ENCODE measurements at places on chromosomes 13 and 19.

DNA sequence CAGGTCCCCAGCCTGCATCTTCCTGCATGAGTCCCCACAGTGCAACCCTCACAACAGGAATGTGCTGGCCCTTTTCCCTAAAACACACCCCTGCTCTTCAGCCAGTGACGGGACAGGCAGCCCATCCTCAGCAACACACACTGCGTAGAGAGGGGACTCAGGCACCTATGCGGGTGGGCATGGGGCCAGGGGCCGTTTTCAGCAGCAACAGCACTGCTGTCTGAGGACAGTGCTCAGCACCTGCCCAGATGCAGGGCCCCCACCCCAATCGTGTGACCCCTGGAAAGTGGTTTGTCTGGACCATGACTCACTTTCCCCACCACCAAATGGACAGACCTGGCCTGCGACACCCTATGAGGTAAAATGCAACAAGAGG, 28.0 kb upstream of the ISYNA1 start:
- no peak for DNase-seq

DNA sequence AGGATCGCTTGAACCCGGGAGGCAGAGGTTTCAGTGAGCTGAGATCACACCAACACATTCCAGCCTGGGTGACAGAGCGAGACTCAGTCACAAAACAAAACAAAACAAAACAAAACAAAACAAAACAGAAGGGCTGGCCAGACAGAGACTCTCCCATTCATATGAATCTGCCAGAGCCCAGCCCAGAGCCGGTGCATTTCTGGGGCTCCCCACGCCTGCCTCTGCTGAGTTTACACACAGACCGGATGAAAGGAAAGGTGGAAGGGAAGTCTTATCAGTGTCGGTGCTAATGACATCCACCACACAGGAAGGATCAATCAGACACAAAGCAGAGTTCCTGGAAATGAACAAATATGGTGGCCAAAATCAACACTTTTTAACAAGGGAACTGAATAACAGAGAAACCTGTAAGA, 6.8 kb downstream of the TRAPPC6A start:
- DNase-seq: no peak

- DNase-seq: no peak
Measured at GRCh38 chr19:48719263-48720171, at the start of gene MAMSTR. TSS of gene MAMSTR (minus strand) at chr19:48719725. CDS start at chr19:48719031, 694 bp downstream.

- no peak for DNase-seq
Measured at GRCh38 chr19:12997967-12998940, 3.0 kb downstream of the NFIX start.

GRCh38 chr13:72489751-72490150, 237.7 kb downstream of the MZT1 start:
- DNase-seq: no peak

- no peak for DNase-seq
Measured at GRCh38 chr13:30798776-30799355, 63.5 kb downstream of the ALOX5AP start.

DNA sequence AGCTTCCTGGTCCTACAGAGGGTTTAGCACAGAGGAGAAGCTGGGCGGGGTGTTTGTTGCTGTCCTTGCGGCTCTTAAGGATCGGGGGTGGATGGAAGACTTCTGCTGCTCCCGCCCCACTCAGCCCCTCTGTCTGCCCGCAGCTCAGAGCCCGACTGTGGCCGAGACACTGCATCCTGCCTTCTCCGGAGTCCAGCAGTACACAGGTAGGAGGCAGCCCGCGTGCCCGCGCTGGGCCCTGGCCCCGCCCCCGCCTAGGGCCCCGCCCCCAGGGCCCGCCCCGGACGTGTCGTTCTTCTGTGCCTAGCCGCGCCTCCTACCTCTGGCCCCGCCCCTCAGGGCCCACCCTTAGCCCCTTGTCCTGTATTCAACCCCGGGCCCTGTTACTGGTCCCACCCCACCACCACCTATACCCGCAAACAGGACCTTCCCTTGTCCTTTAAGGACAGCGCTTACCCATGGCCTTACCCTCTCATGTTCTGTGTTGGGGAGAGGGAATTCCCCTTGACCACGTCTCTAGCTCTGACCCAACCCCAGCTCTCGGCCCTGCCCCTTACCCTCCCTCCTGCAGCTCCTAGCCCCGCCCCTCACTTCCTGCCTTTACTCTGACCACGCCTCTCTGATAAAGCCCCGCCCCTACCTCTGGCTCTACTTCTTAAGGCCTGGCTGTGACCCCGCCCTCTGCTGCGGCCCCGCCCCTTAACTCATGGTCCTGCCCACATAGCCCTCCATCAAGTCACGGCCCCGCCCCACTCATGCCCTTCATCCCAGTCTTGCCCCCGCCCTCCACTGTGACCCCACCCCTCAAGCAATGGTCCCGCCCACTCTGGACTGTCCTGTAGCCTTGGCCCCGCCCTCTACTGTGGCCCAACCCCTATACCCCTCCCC, 60.5 kb downstream of the CELF5 start:
- peak; percentile 92 for DNase-seq

- DNase-seq: no peak
Measured at GRCh38 chr13:114044486-114044885, 70.6 kb upstream of the C13orf46 start.

DNA sequence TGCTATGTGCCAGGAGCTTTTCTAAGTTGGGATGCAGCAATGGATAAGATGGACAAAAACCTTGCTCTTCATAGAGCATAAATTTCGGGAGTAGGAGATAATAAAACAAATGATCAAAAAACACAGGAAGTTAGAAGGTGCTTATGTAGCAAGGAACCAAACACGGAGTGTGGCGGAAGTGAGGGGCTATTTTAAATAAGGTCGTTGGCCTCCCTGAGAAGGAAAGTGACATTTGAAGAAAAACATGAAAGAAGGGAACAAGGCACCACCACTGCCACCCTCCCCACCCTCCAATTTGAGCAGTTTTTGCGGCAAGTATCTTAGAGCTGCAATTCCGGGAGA, 3.2 kb upstream of the GSX1 start:
- no peak for DNase-seq

- DNase-seq: no peak
Measured at GRCh38 chr19:6572217-6572616, 18.7 kb downstream of the CD70 start.

DNA sequence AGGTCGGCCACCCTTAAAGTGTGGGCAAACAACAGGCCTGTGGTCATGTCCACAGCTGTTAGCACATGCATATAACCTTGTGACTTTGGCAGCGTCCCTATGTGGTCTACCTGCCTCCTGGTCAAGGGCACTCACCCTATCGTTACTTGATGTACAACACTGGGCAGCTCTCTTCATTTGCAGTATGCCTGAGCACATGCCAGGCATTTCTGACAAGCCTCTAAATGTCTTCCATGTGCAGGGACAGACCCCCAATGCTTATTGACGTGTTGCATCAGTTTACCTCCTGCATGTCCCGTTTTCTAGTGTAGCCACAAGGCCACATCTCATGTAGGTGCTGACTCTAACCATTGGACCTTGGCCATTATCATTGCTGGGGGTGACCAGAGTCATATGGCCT, 731.7 kb upstream of the MIR17HG start:
- DNase-seq: no peak

- peak; percentile 39 for DNase-seq
Measured at GRCh38 chr13:23384111-23384510, 49.4 kb downstream of the SACS start.

DNA sequence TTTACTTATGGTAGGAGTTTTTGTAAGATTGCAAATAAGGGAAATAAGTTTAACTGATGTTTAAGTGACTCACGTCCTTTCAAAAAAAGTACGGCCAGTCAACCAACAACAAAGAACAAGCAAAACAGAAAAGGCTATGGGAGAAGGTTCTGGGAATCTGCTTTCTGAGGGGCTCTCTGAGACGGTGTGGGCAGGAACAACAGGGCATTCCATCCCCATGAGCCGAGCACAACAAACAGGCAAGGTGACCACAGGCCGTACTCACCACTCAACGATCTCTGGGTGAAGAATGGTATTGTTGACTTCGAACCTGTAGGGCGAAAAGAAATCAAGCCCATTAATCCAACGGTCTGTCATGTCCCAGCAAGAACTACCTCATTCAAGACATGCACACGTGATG, 43.8 kb downstream of the PEPD start:
- DNase-seq: no peak

GRCh38 chr19:44808463-44809371, at the start of gene BCAM:
TSS of gene BCAM (plus strand) at chr19:44809103. CDS start at chr19:44809125, 22 bp downstream.
- peak; percentile 49 for DNase-seq

- DNase-seq: no peak
Measured at GRCh38 chr19:7602240-7602934, 6.7 kb downstream of the CAMSAP3 start.

DNA sequence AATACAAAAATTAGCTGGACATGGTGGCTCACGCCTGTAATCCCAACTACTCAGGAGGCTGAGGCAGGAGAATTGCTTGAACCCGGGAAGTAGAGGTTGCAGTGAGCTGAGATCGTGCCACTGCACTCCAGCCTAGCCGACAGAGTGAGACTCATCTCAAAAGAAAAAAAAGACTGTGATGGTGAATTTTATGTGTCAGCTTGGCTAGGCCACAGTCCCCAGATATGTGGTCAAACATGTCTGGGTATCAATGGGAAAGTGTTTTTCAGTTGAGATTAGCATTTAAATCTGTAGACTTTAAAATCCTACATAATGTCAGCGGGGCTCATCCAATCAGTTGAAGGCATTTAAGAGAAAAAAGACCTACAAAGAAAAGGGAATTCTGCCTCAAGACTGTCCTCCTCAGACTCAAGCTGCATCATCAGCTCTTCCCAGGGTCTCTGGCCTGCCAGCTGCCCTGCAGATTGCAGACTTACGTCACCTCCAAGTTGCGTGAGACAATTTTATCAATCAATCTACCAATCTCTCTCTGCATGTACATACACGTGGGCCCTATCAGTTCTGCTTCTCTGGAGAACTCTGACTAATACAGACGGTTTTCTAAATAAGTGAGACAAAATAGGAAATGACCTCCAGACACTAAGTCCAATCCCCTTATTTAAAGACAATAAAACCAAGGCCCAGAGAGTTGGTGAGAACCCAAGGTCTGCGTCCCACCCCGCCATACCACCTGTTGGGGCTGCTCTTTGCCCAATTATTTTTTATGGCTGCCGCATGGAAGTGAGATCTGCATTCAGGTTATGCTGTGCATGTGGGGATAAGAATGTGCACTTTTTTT, 99.2 kb downstream of the ABCC4 start:
- DNase-seq: no peak

- no peak for DNase-seq
Measured at GRCh38 chr13:34155931-34156607, 338.1 kb downstream of the RFC3 start.

GRCh38 chr19:40612831-40613689, 11.9 kb downstream of the LTBP4 start:
- DNase-seq: no peak
